Activated CD4-positive, alpha-beta T cell treated with anti-CD3 and anti-CD28 coated beads, Interleukin-2, amount 10 ng/mL, durations not matched to agents 24 days and 14 days (primary cell): ENCODE measurements at places on chromosomes 2 and 18. TPM values are rescaled to one million over a fixed set of nuclear protein-coding genes. Genes with fewer than 3 reads are reported as not detected.

DNA sequence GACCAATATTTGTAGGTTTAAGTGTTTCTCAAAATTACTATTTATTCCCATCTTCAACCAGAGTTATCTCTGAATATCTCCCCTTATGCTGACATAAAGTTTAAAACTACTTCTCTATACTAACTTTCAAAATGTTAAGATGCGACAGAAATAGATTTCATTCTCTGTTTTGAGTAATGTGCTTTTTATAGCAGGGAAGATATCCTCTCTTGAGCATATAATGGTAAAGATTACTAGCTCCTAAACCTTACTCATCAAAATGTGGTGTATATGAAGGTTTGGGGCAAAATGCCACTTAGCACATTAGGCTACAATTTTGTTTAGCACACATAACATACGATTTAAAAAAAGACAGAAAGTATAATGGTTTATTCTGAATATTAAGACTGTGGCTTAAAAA, 54.4 kb downstream of the CWC22 start:
- no peak overlapping the region for H3K4me3 ChIP-seq
- H3K36me3 ChIP-seq: peaks cover 52% of the 10 kb centered on the region
- H3K27ac ChIP-seq: no peak overlapping the region
- H3K4me1 ChIP-seq: no peaks in the 10 kb centered on the region

- H3K4me1 ChIP-seq: no peaks in the 10 kb centered on the region
- no peak overlapping the region for H3K27ac ChIP-seq
- DNase-seq: no peak
- H3K36me3 ChIP-seq: no peaks in the 10 kb centered on the region
- no peak overlapping the region for H3K4me3 ChIP-seq
Measured at GRCh38 chr2:205103699-205104098, 558.4 kb downstream of the PARD3B start.

DNA sequence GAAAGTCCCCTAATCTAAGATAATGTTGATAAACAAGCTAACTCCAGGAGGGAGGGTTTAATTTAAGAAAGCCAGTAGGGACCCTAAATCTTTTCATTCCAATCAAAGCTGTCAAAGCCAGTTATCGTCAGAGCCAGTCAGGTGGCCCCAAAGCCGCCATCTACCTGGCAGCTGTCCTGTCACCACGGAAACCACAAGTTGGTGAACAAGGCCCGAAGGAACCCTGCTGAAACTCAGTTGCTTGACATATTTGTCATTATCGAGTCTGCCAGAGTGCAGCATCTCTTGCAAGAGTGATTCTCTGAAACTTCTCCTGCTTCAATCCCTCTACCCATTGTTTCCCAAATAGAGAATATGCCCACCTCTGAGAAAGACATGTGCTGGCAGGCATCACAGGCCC, 30.8 kb upstream of the POLE4 start:
- peaks cover 2% of the 10 kb centered on the region for H3K4me1 ChIP-seq
- H3K27ac ChIP-seq: no peak overlapping the region
- peaks cover 8% of the 10 kb centered on the region for H3K36me3 ChIP-seq
- H3K4me3 ChIP-seq: no peak overlapping the region
- no peaks in the 10 kb centered on the region for H3K27me3 ChIP-seq

- H3K27me3 ChIP-seq: no peaks in the 10 kb centered on the region
- DNase-seq: no peak
- no peak overlapping the region for H3K27ac ChIP-seq
- no peak overlapping the region for H3K4me3 ChIP-seq
Measured at GRCh38 chr2:218262631-218263586, 2.1 kb downstream of the GPBAR1 start.

- no peaks in the 10 kb centered on the region for H3K36me3 ChIP-seq
- H3K4me3 ChIP-seq: no peak overlapping the region
- DNase-seq: no peak
- no peak overlapping the region for H3K27ac ChIP-seq
- H3K4me1 ChIP-seq: no peaks in the 10 kb centered on the region
Measured at GRCh38 chr2:100522430-100522829, 40.4 kb upstream of the PDCL3 start.

- H3K4me3 ChIP-seq: no peak overlapping the region
- no peak overlapping the region for H3K27ac ChIP-seq
- no peaks in the 10 kb centered on the region for H3K36me3 ChIP-seq
- H3K4me1 ChIP-seq: peaks cover 2% of the 10 kb centered on the region
- DNase-seq: no peak
Measured at GRCh38 chr2:27795093-27795834, 23.7 kb downstream of the MRPL33 start.

DNA sequence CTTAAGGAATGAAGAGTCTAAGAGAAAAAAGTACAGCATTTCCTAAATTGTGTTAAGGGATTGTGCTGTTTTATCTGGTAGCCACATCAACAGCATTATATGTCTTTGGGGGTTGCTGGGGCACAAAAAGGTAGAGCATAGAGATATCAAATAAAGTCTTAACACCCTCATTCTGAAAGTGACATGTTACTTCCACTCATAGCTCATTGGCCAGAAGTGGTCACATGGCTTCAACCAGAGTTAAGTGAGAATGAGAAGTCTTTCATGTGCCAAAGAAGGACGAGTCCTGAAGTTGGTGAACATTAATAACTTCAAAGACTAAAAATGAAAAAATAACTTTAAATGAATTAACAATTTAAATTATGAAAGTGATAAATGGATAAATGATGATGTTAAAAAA, 175.7 kb upstream of the ZEB2 start:
- no peaks in the 10 kb centered on the region for H3K4me1 ChIP-seq
- no peaks in the 10 kb centered on the region for H3K27me3 ChIP-seq
- DNase-seq: no peak
- H3K36me3 ChIP-seq: no peaks in the 10 kb centered on the region
- no peak overlapping the region for H3K4me3 ChIP-seq

DNA sequence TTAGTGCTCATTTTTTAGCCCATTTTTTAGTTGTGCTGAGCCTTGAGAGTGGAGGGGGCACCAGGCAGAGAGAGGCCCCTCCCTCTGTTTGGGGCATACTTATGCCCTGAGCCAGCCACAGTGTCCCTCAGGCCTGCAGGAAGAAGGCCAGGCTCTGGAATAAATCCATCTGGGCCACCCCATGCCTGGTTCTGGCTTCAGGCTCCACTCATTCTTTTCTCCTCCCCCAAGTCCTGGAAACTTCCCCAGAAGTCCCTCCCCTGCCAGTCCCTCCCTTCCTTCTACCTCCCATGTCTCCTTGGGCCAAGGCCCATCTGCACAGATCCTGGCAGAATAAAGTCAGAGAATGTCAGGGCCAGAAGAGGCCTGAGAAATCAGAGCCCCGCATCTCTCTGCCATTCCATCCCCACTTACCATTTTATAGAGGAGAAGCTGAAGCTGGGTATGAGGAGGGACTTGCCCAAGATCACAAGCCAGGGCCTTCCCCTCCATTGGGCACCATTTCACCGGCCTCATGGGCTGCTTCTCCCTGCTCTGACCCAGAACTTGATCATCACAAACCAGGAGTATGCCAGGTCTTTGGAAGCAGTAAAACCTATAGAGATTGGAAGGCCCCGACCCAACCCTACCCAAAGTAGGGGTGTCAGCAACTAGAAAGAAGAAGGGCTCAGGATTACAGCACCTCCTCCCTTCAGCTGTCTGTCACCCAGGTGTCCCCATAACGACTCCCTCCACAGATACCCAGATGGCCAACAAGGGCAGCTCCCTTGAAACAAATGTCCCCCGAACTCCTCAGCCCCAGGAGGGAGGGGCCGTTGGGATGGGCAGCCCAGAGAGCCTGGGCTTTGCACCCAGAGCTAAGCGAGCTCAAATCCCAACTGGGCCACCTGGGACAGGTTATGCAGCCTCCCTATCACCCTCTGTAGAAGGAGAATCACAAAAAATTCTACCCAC, 108.4 kb downstream of the POLR1A start:
- H3K27me3 ChIP-seq: no peaks in the 10 kb centered on the region
- peaks cover 6% of the 10 kb centered on the region for H3K36me3 ChIP-seq
- peak overlapping the region; percentile 70 for H3K27ac ChIP-seq
- peaks cover 74% of the 10 kb centered on the region for H3K4me1 ChIP-seq
- no peak overlapping the region for H3K4me3 ChIP-seq

GRCh38 chr2:44744961-44745892, 196.3 kb upstream of the SIX3 start:
- no peaks in the 10 kb centered on the region for H3K36me3 ChIP-seq
- no peaks in the 10 kb centered on the region for H3K4me1 ChIP-seq
- no peak for DNase-seq
- no peaks in the 10 kb centered on the region for H3K27me3 ChIP-seq
- no peak overlapping the region for H3K4me3 ChIP-seq

GRCh38 chr18:59238385-59238784, 18.4 kb downstream of the GRP start:
- no peak overlapping the region for H3K4me3 ChIP-seq
- no peaks in the 10 kb centered on the region for H3K4me1 ChIP-seq
- peaks cover 3% of the 10 kb centered on the region for H3K27me3 ChIP-seq
- DNase-seq: no peak

DNA sequence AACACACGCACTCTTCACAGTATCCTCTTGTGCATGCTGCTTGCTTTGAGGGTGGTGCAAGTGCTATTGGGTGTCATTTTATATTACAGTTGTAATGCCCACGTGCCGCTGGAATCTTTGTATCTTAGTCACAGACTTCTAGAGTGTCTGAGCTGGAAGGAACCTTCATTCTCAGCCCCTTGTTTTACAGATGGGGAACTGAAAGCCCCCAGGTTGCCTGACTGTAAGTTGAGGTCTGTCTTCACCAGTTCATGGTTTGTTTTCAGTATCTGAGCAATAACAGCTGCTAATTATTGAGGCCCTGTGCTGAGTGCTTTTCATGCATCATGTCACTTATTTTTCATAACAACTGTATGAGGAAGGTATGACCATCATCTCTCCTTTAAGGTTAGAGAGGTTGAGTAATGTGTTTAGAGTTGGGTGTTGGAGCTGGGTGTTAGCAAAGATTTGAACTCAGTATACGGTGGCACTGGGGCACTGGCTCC, 77.0 kb downstream of the PRKCE start:
- no peak for DNase-seq
- no peaks in the 10 kb centered on the region for H3K36me3 ChIP-seq
- no peaks in the 10 kb centered on the region for H3K27me3 ChIP-seq
- H3K4me1 ChIP-seq: peaks cover 6% of the 10 kb centered on the region
- H3K27ac ChIP-seq: no peak overlapping the region

DNA sequence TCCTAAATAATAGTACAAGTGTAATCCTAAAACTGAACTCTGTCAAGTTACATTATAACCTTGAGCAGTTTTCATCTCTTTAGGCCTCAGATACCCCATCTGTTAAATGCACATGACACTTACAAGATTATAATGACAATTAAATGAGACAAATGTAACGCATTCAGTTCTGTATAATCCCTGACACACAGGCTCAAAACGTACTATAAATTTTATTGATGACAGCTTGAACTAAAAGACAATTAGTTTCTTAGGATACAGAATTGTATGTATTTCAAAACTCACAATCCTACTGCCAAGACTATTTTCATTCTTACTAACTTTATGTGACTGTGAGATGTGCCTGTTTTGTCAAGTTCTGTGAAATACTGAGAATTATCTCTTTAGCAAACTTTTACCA, 56.2 kb downstream of the GFPT1 start:
- H3K4me1 ChIP-seq: no peaks in the 10 kb centered on the region
- no peak for DNase-seq
- no peak overlapping the region for H3K4me3 ChIP-seq
- H3K27ac ChIP-seq: no peak overlapping the region

GRCh38 chr18:12639990-12640880, 17.7 kb downstream of the SPIRE1 start:
- H3K36me3 ChIP-seq: no peaks in the 10 kb centered on the region
- no peak overlapping the region for H3K4me3 ChIP-seq
- DNase-seq: no peak
- no peaks in the 10 kb centered on the region for H3K4me1 ChIP-seq
- peaks cover 19% of the 10 kb centered on the region for H3K27me3 ChIP-seq

GRCh38 chr2:150599889-150600288, 112.4 kb upstream of the RND3 start:
- H3K4me3 ChIP-seq: no peak overlapping the region
- H3K27me3 ChIP-seq: no peaks in the 10 kb centered on the region
- no peaks in the 10 kb centered on the region for H3K36me3 ChIP-seq
- peak; percentile 22 for DNase-seq
- H3K27ac ChIP-seq: no peak overlapping the region

GRCh38 chr2:60320724-60321123, 232.7 kb downstream of the BCL11A start:
- no peaks in the 10 kb centered on the region for H3K4me1 ChIP-seq
- DNase-seq: no peak
- peaks cover 11% of the 10 kb centered on the region for H3K27me3 ChIP-seq
- no peak overlapping the region for H3K27ac ChIP-seq
- no peaks in the 10 kb centered on the region for H3K36me3 ChIP-seq
- no peak overlapping the region for H3K4me3 ChIP-seq

DNA sequence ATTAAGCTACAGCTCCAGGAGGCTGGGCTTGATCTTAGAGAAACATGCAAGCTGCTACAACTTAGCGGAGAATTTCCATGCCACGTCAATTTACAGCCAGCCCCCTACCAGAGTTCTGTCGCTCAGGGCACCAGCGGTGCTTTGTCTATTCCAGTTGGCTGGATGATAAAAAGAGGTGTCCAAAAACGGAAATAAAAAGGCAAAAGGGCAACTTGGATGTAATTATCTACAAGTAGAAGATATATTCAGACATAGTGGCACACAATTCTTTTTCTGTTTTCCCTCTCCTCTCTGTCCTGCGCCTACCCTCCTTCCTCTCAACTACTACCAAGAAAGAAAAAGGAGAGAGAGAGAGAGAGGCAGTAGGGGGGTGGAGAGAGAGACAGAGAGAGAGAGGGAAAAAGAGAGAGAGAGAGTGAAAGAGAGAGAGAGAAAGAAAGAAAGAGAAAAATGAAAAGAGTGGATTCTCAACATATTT, 363 bp upstream of the RFTN2 start:
- H3K4me3 ChIP-seq: no peak overlapping the region
- no peaks in the 10 kb centered on the region for H3K36me3 ChIP-seq
- no peaks in the 10 kb centered on the region for H3K4me1 ChIP-seq
- peaks cover 23% of the 10 kb centered on the region for H3K27me3 ChIP-seq

DNA sequence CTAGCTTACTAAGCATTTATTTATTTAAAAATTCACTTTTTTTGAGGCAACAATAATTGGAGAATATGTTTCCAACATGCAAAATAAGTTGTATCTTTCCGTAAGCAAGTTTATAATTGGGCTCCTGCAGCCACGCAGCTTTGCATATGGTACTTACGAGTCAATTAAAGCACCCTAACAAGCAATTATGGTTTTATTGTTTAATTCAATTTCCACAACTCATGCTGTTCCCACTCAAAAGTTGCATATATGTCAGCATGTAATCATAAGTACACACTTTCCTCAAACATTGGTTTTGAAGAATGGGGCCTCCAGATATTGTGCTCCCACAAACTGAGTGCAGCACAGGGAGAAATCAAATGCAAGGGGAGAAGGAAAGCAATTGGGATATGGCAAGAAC, 585.1 kb upstream of the HNMT start:
- no peaks in the 10 kb centered on the region for H3K36me3 ChIP-seq
- H3K4me1 ChIP-seq: no peaks in the 10 kb centered on the region
- H3K4me3 ChIP-seq: no peak overlapping the region
- H3K27me3 ChIP-seq: no peaks in the 10 kb centered on the region
- DNase-seq: no peak

Gene ABHD1
- total RNA-seq: 0.23 and 0.28 TPM in 2 replicates

Gene CYP26B1
- not detected in 2 replicates for total RNA-seq

Gene CCDC85A
- total RNA-seq: not detected in 2 replicates

Gene SERPINB2
- not detected in 2 replicates for total RNA-seq

Gene SAG
- not detected in 2 replicates for total RNA-seq

Gene NEURL3
- total RNA-seq: 1.0 and 1.2 TPM in 2 replicates

Gene TCF7L1
- 0.19 TPM in 1 of 2 replicates, not detected in the other for total RNA-seq

Gene EN1
- total RNA-seq: not detected in 2 replicates

Gene REG3A
- not detected in 2 replicates for total RNA-seq

Gene COBLL1
- not detected in 2 replicates for total RNA-seq

Gene ZNF407
- total RNA-seq: 17.8 and 18.1 TPM in 2 replicates

Gene SCG2
- total RNA-seq: not detected in 2 replicates

Gene KYNU
- not detected in 2 replicates for total RNA-seq
